ENCODE measurements at places on chromosomes 1 and 21.

DNA sequence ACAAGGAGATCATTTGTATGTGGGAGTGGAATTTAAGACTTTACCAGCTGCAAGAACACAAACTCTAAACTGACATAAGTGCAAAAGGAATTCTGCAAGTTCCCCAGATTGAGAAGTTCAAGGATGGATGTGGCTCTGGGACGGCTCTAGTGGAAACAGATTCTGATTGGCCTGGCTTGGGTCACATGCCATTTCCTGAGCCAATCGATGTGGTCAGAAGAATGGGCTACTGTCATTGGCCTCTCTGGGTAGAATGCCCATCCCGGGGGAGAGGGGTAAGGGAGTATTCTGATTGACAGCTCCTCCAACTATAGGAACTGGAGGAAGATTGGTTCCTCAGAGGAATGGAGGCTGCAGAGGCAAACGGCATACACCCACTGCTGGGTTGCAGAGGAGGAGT lies 6.0 kb upstream of the IFNLR1 start:
- no peak for DNase-seq

DNA sequence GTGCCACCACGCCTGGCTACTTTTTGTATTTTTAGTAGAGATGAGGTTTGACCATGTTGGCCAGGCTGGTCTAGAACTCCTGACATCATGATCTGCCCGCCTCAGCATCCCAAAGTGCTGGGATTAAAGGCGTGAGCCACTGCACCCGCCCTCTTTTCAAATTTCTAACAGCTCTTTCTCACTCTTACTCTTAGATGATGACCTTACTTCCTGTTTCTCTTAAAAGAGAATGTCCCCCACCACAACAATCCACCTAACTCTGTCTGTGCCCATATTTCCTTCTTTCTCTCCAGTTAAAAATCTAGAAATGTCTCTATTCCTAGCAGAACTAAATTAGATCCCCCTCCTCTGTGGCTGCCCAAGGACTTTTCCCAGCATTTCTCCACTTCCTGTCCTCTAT lies 46.6 kb upstream of the RGS2 start:
- no peak for DNase-seq

- no peak for DNase-seq
Observed at GRCh38 chr1:3015269-3015635, 6.0 kb upstream of the ACTRT2 start.

- DNase-seq = no peak
Observed at GRCh38 chr21:20662514-20662913, 335.7 kb upstream of the NCAM2 start.

GRCh38 chr1:200072636-200073285 lies 45.3 kb downstream of the NR5A2 start:
- DNase-seq = no peak

DNA sequence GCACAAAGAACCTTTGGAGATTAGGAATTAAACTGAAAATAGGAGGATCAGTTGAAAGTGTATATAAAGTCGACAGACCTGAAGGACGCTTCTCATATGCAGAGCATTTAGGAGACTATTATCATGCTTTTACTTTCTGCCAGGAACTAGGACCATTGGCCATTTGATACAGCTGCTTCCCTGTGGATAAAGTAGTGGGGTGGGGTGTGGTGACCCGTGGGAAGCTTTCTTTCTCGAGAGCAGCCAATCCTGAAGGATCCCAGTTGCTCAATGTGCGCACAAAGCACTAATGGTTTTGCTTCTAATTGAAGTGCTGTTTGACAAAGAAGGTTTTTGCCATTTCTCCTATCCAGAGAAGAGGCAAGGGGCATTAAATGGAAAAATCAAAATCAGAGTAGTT lies 14.9 kb upstream of the CD55 start:
- no peak for DNase-seq
